Left lung (tissue), 14 donors: ENCODE measurements at places on chromosomes 3 and 15. TPM values are rescaled to one million over a fixed set of nuclear protein-coding genes. Genes with fewer than 3 reads are reported as not detected.

LDHAL6B gene
- polyA plus RNA-seq, result 0.14 TPM

ISLR gene
- polyA plus RNA-seq, result 54.1 TPM

SLC22A13 gene
- polyA plus RNA-seq, result 0.11 TPM

CELF6 gene
- polyA plus RNA-seq, result 4.7 TPM

ARHGAP11A gene
- polyA plus RNA-seq, result 41.5 TPM

CRTAP gene
- 246 TPM for polyA plus RNA-seq

DNA sequence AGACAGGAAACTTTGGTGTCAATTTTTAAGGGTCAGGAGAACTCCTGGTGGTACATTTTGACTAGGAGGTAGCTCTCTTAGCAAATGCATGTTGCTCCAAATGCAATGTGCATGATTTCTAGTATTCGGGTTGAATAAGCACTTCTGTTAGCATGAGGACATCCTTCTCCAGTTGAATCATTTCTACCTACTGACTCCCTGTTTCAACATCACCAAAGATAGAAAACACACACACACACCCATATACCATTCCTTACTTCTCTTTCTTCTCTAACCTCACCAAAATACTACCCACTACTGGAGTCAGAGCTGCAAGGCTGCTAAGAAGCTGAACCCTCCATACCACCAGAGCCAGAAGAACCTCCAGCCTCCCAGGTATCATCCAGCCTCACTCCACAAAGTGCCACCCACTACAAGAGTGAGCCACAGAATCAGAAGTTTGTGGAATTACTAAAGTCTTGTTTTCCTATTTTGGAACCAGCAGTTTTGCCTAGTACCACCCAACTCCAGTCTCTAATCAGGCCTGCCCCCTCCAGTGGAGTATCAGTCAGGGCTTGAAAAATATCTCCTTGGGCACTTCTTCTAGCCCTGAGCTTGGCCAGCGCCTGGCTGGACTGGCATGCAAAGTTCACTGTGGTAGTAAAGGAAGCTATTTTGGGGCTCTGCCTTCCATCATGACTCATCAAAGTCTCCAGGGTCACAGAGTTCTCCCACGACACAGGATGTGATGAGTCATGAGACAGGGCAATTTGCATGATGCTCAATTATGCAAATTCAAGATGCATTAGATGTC is 110.3 kb downstream of the CYP19A1 start:
- H3K27me3 ChIP-seq, result no peaks in the 10 kb centered on the region
- DNase-seq, result peak; percentile 76
- H3K4me1 ChIP-seq, result peaks cover 35% of the 10 kb centered on the region
- H3K4me3 ChIP-seq, result no peak overlapping the region
- H3K27ac ChIP-seq, result peak overlapping the region; percentile 73

DNA sequence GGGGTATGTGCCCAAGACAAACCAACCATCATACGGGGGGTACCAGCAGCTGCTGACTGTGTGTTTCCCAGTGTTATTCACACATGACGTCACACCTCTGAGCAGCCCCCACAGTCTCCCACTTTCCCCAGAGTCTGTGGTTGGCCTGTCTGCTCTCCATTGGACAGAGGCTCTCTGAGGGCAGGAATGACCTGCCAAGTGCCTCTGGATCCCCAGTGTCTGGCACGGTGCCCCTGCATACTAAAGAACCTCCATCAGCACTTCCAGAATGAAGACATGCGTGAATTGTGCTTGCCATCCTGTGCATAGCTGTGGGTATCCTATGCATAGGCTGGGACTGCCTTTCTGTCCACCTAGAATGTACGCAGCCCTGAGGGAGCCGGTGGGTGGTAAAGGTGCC is 3.5 kb upstream of the CCDC9B start:
- H3K4me3 ChIP-seq, result no peak overlapping the region
- no peaks in the 10 kb centered on the region for H3K36me3 ChIP-seq
- H3K27ac ChIP-seq, result no peak overlapping the region
- H3K4me1 ChIP-seq, result peaks cover 36% of the 10 kb centered on the region

GRCh38 chr3:192079098-192079497 is 618.1 kb downstream of the PYDC2 start:
- H3K27ac ChIP-seq, result no peak overlapping the region
- no peaks in the 10 kb centered on the region for H3K4me1 ChIP-seq

GRCh38 chr3:133803469-133803868 is 2.1 kb upstream of the SRPRB start:
- peaks cover 20% of the 10 kb centered on the region for H3K4me1 ChIP-seq
- no peaks in the 10 kb centered on the region for H3K36me3 ChIP-seq
- H3K27me3 ChIP-seq, result no peaks in the 10 kb centered on the region
- H3K27ac ChIP-seq, result no peak overlapping the region
- no peak for DNase-seq

DNA sequence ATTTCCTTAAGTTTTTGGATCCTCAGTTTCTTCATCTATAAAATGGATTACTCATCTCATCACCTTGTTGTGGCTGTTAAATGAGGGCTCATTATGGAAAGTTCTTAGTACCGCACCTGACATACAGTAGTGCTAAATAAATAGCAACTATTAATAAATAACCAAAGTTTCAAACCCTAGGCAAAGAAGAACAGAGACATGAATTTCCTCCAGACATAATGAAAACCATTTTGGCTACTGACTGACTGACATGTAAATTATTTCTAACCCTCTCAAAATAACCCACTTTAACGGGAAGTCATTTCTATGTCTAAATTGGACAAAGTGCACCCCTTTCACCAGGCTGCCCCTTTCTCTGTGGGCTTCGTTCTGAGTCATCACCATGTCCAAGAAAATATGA is 17.4 kb upstream of the KLHL6 start:
- no peak for DNase-seq
- H3K4me1 ChIP-seq, result no peaks in the 10 kb centered on the region
- no peak overlapping the region for H3K27ac ChIP-seq

- no peak for DNase-seq
- no peak overlapping the region for H3K27ac ChIP-seq
- no peaks in the 10 kb centered on the region for H3K36me3 ChIP-seq
- no peaks in the 10 kb centered on the region for H3K27me3 ChIP-seq
Measured at GRCh38 chr3:3177861-3178497, 1.5 kb downstream of the CRBN start.

DNA sequence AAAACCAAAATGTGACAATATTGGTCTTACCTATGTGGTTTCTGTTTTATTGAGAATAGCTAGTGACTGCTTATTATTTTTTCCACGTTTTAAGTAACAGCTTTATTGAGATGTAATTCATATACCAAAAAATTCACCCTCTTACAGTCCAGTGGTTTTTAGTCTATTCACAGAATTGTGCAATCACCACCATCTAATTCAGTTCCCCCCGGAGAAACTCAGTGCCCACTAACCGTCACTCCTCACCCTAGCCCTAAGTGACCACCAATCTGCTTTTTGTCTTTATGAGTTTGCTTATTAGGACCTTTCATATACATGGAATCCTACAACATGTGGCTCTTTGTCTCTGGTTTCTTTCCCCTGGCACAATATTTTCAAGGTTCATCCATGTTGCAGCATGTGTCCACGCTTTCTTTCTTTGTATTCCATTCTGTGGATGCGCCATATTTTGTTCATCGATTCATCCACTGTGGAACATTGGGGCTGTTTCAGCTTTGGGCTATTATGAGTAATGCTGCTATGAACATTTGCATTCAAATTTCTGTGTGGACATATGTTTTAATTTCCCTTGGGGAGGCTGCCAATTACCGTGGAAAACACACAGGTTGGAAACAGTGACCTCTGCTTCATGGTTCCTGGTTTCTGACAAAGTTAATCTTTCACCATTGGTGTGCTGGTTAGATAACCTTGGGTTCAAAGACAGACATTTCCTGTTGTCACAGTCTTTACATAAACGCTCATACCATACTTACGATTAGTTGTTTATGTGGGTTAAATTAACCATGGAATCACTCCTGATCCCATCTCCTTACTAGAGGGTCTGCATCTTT is 3.2 kb upstream of the BCL2L10 start:
- H3K27ac ChIP-seq, result no peak overlapping the region
- peaks cover 25% of the 10 kb centered on the region for H3K27me3 ChIP-seq
- no peak overlapping the region for H3K4me3 ChIP-seq
- H3K36me3 ChIP-seq, result no peaks in the 10 kb centered on the region
- no peak for DNase-seq

GRCh38 chr15:70704731-70705130 is 58.6 kb downstream of the UACA start:
- DNase-seq, result no peak
- no peak overlapping the region for H3K4me3 ChIP-seq
- no peaks in the 10 kb centered on the region for H3K36me3 ChIP-seq

DNA sequence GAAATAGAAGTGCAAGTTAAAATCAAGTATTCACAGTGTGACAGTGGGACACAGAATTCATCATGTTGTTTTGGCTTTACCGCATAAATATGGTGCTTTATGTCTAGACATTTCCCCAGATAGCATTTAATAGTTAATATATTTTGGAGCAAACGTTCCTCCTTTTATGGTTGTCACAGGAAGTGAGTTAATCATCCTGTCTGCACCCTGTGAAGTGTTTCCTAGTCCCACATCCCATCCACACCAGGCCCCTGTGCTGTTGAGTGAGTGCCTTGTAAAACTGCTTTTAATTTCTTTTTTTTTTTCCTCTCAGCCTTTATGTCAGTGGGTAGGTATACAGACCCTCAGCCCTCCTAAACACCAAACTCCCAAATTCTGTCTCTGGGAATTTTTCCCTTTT is 393.7 kb downstream of the FEZF2 start:
- H3K27ac ChIP-seq, result no peak overlapping the region
- H3K4me3 ChIP-seq, result no peak overlapping the region
- H3K4me1 ChIP-seq, result no peaks in the 10 kb centered on the region
- no peak for DNase-seq
- no peaks in the 10 kb centered on the region for H3K36me3 ChIP-seq
- H3K27me3 ChIP-seq, result no peaks in the 10 kb centered on the region

DNA sequence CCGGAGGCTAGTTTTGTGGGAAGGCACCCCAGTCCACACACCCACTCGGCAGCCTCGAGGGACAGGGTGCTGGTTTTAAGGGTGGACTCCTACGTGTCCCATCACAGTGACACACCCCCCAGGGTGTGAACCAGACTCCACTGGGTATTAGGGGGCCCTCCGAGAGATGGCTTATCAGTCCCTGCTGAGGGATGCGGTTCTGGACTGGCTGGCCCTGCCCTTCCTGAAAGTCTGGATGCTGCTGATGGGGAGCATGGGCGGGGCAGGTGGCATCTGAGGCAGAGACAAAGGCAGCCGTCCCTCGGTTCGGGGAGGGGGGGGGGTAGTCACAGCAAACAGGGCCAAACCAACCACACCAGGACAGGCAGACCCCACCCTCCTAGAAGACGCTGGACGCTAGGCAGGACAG is 939 bp upstream of the ULK3 start:
- no peak for DNase-seq
- no peaks in the 10 kb centered on the region for H3K36me3 ChIP-seq
- peak overlapping the region; percentile 80 for H3K4me3 ChIP-seq

GRCh38 chr3:64916937-64917336 is 229.1 kb upstream of the ADAMTS9 start:
- H3K4me1 ChIP-seq, result no peaks in the 10 kb centered on the region
- H3K36me3 ChIP-seq, result no peaks in the 10 kb centered on the region
- H3K27me3 ChIP-seq, result no peaks in the 10 kb centered on the region
- no peak overlapping the region for H3K27ac ChIP-seq

DNA sequence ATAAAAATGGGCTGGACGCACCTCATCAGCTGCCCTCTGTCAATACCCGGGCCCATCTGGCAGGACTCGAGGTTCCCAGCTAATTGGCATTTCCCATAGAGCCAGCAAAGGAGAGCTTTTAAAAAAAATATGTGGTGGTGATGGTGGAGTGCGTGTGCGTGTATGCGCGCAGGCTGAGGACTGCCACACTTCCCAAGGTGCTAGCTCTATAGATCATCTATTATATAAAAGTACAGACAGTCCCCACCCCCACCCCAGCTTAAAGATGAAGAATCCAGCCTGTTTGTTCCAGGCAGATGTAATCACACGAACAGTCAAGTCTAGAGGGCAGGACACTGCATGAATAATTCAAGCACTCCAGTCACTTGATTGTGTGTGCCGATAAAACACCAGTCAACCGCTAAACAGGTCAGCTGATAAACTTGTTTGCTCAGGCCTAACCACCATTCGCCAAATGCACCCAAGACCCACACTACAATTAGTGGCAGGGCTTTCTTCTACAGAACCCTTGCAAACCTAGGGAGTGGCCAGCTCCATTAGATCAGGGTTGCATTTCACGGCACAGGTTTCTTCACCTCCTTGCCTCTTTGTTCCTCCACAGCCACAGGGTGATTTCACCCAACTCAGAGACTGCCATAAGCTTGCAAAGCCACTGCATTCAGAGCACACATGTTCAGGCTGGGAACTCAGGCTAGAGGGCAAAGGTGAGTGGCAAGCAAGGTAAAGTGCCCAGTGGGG is 5.8 kb downstream of the TLE3 start:
- H3K27ac ChIP-seq, result no peak overlapping the region
- no peaks in the 10 kb centered on the region for H3K27me3 ChIP-seq
- DNase-seq, result no peak
- H3K4me1 ChIP-seq, result peaks cover 90% of the 10 kb centered on the region

GRCh38 chr3:39542588-39542988 is 75.1 kb downstream of the MOBP start:
- no peak overlapping the region for H3K4me3 ChIP-seq
- H3K27me3 ChIP-seq, result no peaks in the 10 kb centered on the region
- H3K4me1 ChIP-seq, result no peaks in the 10 kb centered on the region
- no peaks in the 10 kb centered on the region for H3K36me3 ChIP-seq
- H3K27ac ChIP-seq, result no peak overlapping the region
- DNase-seq, result no peak

DNA sequence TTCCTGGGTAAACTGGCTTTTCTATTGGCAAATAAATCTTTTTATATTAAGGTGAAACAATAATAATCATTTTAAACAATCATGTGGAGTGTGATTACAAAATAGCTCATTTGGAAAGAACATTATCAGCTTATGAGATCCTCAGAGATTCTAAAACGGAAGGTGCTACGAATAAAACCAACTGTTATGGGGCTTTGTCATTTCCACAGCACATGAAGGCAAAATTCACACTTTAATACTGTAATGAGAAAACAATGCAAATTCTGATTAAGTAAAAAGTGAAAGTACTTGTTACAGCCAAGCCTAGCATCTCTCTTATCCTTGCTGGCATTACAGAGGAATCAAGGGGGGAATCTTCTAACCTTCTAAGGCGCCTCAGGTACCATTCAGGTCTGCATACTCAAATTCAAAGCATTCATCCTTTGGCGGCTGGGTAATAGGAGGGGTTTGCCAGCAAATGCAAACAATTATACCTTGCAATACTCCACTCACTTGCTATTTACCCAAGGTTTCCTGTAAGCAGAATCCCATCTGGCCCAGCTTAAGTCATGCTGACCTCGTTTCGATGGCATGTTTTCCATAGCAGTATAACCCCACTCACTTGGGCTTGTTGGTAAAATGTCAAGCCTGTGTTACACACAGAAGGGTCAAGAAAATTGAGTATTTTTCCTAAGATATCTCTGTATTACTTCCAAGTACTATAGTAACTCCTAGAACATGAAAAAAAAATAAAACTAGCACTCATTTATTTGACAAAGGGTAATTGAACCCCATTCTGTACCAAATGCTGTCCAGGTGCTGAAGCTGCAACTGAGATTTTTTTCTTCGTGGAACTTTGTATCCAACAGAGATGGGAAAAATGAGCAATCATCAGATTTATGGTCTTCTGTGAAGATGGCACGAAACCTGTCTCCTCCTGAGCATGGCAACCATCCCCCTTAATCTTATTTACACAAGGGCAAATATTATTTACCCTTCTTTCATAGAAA is 183.7 kb upstream of the LMCD1 start:
- H3K36me3 ChIP-seq, result no peaks in the 10 kb centered on the region
- no peaks in the 10 kb centered on the region for H3K27me3 ChIP-seq

- no peak overlapping the region for H3K27ac ChIP-seq
- no peak for DNase-seq
- no peaks in the 10 kb centered on the region for H3K36me3 ChIP-seq
- peaks cover 16% of the 10 kb centered on the region for H3K27me3 ChIP-seq
Measured at GRCh38 chr15:43238671-43239131, 17.9 kb upstream of the EPB42 start.
